ENCODE measurements at places on chromosomes 4 and X.

DNA sequence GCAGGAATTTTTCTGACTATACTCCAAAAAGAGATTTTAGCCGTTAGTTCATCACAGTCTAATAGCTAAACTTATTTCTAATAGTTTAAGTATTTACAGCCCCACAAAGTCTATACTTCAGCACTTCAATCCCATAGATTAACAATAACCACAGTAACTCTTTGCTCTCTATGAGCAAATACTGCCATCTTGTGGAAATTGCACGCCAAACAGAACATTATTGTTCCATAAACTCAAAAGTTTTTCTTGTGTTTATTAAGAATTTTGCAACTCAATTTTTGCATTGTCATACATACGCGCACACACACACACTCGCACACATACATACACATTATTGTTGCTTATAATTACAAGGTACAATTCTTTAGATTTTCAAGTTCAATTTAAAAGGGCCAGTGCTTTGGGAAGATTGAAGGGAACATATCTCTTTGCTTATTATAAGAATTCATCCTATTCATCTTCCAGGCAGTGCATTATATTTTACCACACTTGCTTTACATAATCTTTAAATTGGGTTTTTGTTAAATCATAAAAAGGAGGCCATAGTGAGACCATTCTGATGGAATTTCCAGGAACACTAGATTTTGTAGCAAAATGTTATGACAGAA is 63.8 kb upstream of the ATOH1 start:
- no peaks in the 10 kb centered on the region for H3K27me3 ChIP-seq
- H3K27ac ChIP-seq: no peak overlapping the region
- H3K36me3 ChIP-seq: no peaks in the 10 kb centered on the region
- no peak overlapping the region for H3K4me3 ChIP-seq

GRCh38 chrX:41265615-41266014 is 68.3 kb upstream of the DDX3X start:
- peak; percentile 27 for DNase-seq
- peak overlapping the region; percentile 37 for H3K4me3 ChIP-seq
- peaks cover 9% of the 10 kb centered on the region for H3K4me1 ChIP-seq

- H3K4me3 ChIP-seq: no peak overlapping the region
- no peak for DNase-seq
- H3K4me1 ChIP-seq: no peaks in the 10 kb centered on the region
Measured at GRCh38 chr4:142485452-142485851, 360.6 kb downstream of the INPP4B start.

DNA sequence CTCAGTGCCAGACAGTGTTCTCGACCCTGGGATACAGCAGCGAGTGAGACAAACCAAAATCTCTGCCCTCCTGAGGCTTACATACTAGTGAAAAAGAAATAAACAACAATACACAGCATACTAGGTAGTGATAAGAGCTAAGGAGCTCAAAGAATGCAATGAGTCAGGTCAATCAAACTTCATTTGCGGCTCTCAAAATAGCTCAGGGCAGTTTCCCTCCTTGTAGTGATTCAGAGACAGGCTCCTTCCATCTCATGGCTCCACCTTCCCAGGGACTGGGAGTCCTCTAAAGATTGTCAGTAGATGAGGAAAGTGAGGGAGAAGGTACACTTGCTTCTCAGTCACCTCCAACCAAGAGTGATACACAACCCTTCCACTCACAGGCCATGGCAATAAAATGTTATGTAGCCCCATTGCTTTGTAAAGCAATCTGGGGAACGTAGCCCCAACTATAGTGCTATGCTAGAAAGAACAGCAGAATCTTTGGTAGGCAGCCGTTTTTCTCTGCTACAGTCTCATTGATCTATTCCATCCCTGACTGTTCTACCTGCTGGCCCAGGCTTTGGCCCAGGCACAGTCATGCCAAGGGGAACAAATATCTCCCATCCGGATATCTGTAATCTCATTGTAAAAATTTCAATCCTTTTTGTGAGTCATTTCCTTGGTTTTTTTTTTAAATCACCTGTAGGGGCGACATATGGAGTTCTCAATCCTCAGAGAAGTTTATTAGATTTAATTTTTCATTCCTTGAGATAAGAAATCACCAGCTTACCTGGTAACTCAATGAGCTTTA is 183.1 kb upstream of the S100G start:
- no peaks in the 10 kb centered on the region for H3K27me3 ChIP-seq
- no peaks in the 10 kb centered on the region for H3K36me3 ChIP-seq
- H3K27ac ChIP-seq: no peak overlapping the region

DNA sequence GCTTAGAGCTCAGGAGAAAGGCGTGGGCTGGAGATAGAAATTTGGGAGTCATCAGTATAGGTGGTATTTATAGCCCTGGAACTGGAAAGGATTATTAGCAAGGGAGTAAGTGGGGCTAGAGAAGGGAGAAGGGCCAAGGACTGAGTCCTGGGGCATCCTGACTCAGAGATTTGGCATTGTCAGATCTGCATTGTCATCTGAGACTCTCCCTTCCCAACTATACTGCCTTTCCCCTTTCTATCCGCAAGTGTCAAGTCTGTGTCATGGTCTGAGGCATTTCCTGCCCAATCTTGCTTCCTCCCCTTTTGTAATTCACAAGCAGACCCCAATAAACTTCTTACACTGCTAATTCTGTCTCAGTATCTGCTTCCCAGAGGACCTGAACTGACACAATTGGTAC is 24.4 kb upstream of the SLC25A43 start:
- H3K27me3 ChIP-seq: no peaks in the 10 kb centered on the region
- H3K36me3 ChIP-seq: no peaks in the 10 kb centered on the region
- no peak for DNase-seq

- no peaks in the 10 kb centered on the region for H3K4me1 ChIP-seq
- no peak overlapping the region for H3K4me3 ChIP-seq
- H3K36me3 ChIP-seq: no peaks in the 10 kb centered on the region
- DNase-seq: peak; percentile 1
Measured at GRCh38 chrX:87299563-87300160, 217.9 kb upstream of the KLHL4 start.

GRCh38 chrX:49838374-49838773 is 9.3 kb downstream of the PAGE4 start:
- no peaks in the 10 kb centered on the region for H3K27me3 ChIP-seq
- no peaks in the 10 kb centered on the region for H3K36me3 ChIP-seq
- no peak for DNase-seq
- H3K27ac ChIP-seq: no peak overlapping the region

DNA sequence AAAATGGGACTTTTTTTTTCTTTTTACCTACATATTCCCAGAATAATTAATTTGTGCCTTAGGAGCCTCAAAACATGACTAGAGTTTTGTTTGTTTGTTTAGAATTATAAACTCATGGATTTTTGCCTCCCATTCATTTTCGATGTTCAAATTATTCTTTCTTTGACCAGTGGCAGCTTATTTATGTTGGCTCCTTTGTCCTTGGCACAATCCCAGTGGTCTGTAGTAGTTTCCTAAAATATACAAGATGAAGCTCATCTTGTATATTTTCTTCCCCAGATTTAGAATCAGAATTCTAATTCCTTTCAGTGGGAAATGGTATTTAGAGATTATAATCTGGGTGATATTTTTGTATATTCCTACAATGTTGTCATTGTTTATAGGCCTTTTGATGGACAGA is 27.2 kb downstream of the DCK start:
- H3K4me1 ChIP-seq: no peaks in the 10 kb centered on the region
- DNase-seq: no peak
- H3K27ac ChIP-seq: no peak overlapping the region
- no peak overlapping the region for H3K4me3 ChIP-seq
- peaks cover 20% of the 10 kb centered on the region for H3K36me3 ChIP-seq

DNA sequence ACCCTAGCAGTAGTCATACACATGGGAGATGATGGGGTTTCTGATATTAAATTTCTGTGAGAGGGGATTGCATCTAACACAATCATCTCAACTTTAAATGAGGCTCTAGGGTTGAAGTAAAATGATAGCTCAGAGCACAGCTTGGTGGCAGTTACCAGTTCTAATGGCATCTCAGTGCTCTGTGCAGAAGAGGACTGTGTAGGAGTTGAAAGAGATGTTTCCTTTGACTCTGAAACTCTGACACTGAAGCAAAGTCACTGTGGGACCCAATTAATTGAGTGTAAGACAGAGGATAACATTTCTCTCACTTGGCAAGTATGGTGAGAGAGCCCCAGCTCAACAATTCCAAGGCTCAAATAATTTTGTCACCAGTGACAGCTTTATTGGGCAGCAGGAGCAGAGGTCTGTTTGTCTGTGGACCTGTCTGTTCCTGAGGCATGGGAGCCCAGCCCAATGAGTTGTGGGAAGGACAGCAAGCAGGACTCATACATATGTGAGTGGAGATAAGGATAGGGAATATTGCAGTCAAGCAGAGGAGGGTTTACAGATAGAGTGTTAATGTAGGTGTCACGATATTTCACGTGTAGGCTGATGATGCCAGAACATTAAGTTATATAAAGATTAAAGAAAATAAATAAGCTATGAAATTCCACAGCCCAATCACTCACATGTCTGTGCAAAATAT is 76.7 kb upstream of the NAF1 start:
- H3K4me1 ChIP-seq: no peaks in the 10 kb centered on the region
- no peaks in the 10 kb centered on the region for H3K27me3 ChIP-seq
- DNase-seq: no peak

- peaks cover 3% of the 10 kb centered on the region for H3K27me3 ChIP-seq
- H3K4me3 ChIP-seq: no peak overlapping the region
- DNase-seq: no peak
- no peak overlapping the region for H3K27ac ChIP-seq
- no peaks in the 10 kb centered on the region for H3K36me3 ChIP-seq
Measured at GRCh38 chrX:150577174-150577573, 8.8 kb downstream of the MTM1 start.

DNA sequence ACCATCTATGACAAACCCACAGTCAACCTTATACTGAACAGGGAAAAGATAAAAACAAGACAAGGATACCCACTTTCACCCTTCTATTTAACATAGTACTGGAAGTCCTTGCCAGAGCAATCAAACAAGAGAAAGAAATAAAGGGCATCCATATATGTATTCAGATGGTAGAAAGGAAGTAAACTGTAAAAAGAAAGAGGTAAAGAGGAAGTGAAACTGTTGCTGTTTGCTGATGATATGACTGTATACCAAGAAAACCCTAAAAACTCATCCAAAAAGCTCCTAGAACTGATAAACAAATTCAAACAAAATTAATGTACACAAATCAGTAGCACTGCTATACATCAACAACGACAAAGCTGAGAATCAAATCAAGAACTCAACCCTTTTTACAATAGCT is 538.7 kb upstream of the PABPC4L start:
- DNase-seq: no peak
- H3K27ac ChIP-seq: no peak overlapping the region
- H3K4me3 ChIP-seq: no peak overlapping the region
- no peaks in the 10 kb centered on the region for H3K36me3 ChIP-seq
- no peaks in the 10 kb centered on the region for H3K4me1 ChIP-seq

DNA sequence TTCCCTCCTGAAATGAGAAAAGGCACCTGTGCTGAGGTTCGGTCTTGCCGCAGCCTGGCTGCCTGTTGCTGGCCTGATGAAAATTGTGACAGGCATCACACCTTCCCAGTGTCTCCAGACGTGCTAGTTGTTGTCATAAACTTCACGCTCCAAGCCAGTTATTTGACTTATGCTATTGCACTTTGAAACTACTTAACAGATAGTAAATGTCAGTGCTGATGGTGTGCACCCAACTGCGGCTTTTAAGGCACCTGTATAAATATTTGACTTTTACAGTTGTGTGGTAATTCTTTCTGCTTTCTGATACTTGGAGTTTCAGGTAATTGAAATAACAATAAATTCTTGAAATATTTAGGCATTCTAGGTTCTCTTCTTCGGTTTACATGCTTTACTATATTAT is 1.8 kb downstream of the WWC2 start:
- H3K4me3 ChIP-seq: no peak overlapping the region
- peaks cover 3% of the 10 kb centered on the region for H3K27me3 ChIP-seq
- no peak for DNase-seq
- peaks cover 16% of the 10 kb centered on the region for H3K4me1 ChIP-seq
- H3K36me3 ChIP-seq: no peaks in the 10 kb centered on the region

- no peak overlapping the region for H3K27ac ChIP-seq
- H3K36me3 ChIP-seq: no peaks in the 10 kb centered on the region
- DNase-seq: no peak
Measured at GRCh38 chrX:12403474-12404082, 265.3 kb downstream of the FRMPD4 start.

GRCh38 chr4:121353213-121353612 is 27.6 kb downstream of the QRFPR start:
- H3K4me1 ChIP-seq: no peaks in the 10 kb centered on the region
- H3K4me3 ChIP-seq: no peak overlapping the region
- H3K36me3 ChIP-seq: no peaks in the 10 kb centered on the region

DNA sequence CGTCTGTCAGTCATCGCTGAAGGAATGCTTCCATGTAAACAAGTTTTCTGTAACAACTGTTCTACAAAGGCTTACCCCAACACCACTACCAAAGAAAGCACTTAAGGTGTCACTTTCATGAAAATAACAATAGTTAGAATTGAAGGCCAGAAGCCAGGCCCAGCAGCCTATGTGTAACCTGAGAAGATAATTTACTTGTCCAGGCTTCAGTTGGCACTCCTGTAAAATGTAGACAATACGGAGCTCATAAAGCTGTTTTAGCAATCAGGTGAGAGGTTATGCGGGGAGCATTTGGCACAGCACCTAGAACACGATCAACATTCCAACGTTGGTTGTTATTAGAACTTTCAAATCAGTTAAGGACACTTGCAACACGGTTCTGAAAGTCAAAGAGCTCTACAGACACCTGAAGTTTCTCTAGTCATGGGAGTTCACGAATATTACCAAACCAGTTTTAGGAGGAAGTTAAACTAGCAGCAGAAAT is 15.7 kb downstream of the ADGRA3 start:
- H3K27ac ChIP-seq: no peak overlapping the region
- no peaks in the 10 kb centered on the region for H3K36me3 ChIP-seq
- H3K4me3 ChIP-seq: no peak overlapping the region
- H3K27me3 ChIP-seq: no peaks in the 10 kb centered on the region
- DNase-seq: no peak
- H3K4me1 ChIP-seq: no peaks in the 10 kb centered on the region

- no peaks in the 10 kb centered on the region for H3K4me1 ChIP-seq
- DNase-seq: no peak
- H3K4me3 ChIP-seq: no peak overlapping the region
Measured at GRCh38 chr4:109998867-109999584, 86.3 kb downstream of the EGF start.

GRCh38 chr4:66465111-66465510 is 794.8 kb upstream of the EPHA5 start:
- no peaks in the 10 kb centered on the region for H3K36me3 ChIP-seq
- H3K4me3 ChIP-seq: no peak overlapping the region
- H3K27me3 ChIP-seq: no peaks in the 10 kb centered on the region
- H3K27ac ChIP-seq: no peak overlapping the region

- H3K27me3 ChIP-seq: no peaks in the 10 kb centered on the region
- peaks cover 9% of the 10 kb centered on the region for H3K4me1 ChIP-seq
- H3K27ac ChIP-seq: no peak overlapping the region
- DNase-seq: no peak
- H3K4me3 ChIP-seq: no peak overlapping the region
- no peaks in the 10 kb centered on the region for H3K36me3 ChIP-seq
Measured at GRCh38 chr4:147788791-147789190, 56.9 kb downstream of the ARHGAP10 start.

All from natural killer cell (primary cell).